GOT3 (cell line): ENCODE measurements at places on chromosomes 7 and 10.

GRCh38 chr10:30036341-30036740 lies 23.0 kb downstream of the JCAD start:
- DNase-seq = no peak

DNA sequence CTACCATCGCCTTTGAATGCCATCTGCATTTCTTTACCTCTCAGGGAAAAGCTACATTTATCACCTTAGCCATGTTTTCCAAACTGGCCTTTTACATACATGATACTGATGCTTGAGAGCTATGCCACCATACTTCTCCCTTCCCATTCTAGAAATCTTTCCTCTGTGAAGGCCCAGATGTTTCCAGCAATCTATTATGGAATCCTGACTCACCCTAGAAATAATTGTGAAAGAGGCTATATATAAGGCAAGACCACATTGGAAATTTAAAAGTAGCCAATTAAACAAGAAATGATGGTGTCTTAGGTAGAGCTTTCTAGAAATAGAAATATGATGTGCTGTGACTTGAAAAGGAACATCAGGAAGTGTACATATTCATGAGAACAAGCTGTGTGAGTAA lies 389.7 kb downstream of the INHBA start:
- no peak for DNase-seq

DNA sequence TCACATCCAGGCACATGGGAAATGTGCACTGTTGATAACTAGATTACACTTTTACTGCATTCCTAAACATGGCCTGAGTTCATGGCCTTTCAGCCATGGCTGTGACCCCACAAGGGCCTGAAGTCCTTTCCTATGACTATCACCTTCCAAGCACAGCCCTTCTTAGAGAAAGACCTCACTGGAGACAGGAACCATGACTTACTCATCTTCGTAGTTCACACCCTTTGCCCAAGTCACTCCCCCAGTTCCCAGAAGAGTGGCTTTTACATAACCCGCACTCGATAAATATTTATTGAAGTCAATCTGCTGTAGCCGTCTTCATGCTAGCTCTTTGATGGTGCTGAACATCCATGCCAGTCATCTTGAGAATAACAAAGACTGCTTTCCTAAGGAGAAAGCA lies 632.5 kb upstream of the NRP1 start:
- DNase-seq = no peak

- DNase-seq = no peak
Measured at GRCh38 chr7:71509381-71509780, 377.4 kb downstream of the GALNT17 start.
